Activated CD4-positive, CD25-positive, alpha-beta regulatory T cell treated with anti-CD3 and anti-CD28 coated beads, Interleukin-2, amount 50 U/mL, for 24 hours (primary cell): ENCODE measurements at places on chromosomes 6 and 20.

- ATAC-seq: no peak
These were observed 31.4 kb downstream of the COL11A2 start for GRCh38 chr6:33160728-33161344.

DNA sequence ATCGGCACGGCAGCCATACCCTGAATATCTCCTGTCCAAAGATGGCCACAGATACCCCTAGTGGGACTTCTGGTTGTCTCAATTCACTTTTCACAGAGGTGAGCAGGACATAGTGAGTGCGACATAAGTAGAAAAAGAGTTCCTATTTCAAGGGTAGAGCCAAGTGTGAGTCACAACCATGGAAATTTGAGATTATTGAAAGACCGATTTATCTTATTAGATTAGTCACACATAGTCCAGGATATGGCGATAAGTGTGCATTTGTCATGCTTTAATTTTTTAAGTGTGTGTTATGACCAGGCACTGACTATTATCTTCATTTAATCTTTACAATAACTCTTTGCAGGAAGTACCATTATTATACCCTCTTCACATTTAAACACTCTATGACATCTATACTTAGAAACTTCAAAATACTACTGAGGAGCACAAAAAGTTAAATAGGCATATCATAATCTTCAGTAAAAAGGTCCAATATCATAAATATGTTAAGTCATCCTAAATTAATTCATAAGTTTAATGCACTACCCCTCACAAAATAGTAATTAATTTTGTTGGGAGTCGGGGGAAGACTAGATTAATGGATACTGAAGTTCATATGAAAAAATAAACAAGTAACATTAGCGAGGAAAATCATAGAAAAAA lies 13.4 kb upstream of the TNFAIP3 start:
- peak; percentile 19 for ATAC-seq

DNA sequence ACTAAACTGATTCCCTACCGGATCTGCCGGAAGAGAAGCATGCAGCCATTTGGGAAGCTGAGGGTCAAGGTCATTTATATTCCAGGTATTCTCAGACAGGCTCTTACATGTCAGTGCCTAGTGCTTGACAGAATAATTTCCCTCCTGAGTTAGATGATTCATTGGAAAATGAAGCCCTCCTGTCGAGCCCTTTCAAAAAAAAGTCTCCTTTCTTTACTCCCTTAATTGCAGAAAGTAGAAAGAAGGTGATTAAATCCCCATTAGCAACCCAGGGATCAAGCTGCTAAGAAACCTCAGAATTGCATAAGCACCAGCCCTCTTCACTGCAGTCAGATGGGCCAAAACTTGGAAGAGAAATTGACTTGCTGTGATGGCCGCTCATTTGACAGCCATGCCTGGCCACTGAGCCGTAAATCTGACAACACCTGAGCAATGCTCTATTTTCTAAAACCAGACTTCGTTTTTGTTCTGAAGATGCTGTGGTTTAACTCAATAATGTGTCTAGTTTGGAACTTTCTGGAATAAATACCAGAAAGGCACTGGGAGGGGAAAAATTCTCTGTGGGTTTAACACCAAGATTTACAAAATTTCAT lies 61.0 kb upstream of the ARMH2 start:
- ATAC-seq: no peak

DNA sequence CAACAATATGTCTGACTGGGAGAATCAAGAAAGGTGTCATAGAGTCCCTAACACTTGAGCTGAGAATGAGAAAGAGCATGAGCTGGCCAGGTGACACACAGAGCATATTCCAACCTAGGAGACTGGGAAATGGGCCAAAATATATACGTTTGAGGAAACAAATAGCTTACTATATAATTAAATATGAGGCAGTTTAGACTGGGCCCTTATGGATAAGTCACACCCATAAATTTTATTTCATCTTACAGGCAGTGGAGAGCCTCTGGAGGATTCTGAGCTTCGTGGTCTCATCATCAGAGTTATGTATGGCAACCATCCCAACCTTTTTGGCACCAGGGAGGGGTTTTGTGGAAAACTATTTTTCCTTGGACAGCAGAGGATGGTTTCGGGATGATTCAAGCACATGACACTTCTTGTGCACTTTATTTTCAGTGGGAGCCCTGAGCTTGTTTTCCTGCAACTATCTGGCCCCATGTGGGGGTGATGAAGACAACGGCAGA lies 12.9 kb upstream of the NQO2 start:
- ATAC-seq: no peak

- no peak for ATAC-seq
These were observed 72.6 kb upstream of the THBS2 start for GRCh38 chr6:169326067-169326799.

DNA sequence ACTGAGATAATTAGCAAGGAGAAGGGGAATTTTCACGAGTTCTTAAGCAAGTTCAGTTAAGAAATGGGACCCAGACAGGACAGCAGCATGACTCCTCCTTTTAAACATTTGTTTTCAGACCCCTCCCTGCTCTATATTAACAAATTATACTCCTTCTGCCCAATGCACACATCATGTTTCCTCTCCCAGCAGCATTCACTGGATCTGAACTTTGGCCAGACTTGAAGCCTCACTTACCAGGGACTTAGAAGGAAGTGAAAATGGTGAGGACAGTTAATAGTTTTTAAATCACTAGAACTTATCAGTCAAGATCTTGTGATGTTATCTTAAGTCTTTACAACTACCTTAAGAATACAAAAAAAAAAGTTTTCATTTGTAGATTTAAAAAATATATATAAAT lies 1174.7 kb upstream of the MAP3K7 start:
- no peak for ATAC-seq

GRCh38 chr20:49642816-49643215 lies 70.9 kb downstream of the B4GALT5 start:
- ATAC-seq: no peak
